Fibroblast of skin of scalp (primary cell): ENCODE measurements at places on chromosomes 2 and 18.

DNA sequence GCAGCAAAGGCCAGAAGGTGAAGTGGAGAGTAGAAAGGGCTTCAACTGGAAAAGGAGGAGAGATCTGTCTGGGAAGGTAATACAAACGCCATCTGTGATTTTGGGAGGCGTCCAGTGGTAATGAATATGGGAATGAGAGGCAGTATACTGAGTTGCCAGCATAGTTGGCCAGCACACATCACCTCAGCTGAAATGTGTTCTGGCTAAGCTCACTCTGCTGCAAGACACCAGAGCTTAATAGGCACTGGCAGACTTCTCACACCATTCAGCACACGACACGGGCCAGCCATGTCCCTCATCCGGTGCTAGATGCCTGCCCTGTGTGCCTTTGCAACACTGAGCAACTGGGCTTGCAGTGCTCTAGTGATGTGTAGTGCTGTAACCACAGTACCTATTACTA, 277.1 kb downstream of the PIEZO2 start:
- no peak for DNase-seq

GRCh38 chr18:51196811-51197660, 445 bp downstream of the MEX3C start:
- peak; percentile 65 for DNase-seq

DNA sequence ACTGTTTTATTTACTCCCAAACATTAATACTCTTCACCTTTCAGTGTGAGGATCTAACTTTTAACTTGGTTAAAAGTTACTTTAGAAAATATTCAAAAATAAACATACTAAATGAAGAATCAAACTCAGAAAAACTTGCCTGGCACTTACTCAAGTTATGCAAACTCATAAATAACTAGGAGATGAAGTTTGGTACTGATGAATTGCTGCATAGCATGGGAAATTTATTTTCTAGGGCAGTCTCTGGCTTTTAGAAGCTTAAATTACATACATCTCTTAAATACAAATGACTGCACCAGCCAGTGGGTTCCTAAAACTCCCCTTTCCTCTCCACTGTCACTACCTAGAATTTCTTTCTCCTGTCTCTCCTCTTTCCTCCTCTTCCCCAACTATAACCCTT, 46.7 kb upstream of the CREB1 start:
- DNase-seq = no peak

DNA sequence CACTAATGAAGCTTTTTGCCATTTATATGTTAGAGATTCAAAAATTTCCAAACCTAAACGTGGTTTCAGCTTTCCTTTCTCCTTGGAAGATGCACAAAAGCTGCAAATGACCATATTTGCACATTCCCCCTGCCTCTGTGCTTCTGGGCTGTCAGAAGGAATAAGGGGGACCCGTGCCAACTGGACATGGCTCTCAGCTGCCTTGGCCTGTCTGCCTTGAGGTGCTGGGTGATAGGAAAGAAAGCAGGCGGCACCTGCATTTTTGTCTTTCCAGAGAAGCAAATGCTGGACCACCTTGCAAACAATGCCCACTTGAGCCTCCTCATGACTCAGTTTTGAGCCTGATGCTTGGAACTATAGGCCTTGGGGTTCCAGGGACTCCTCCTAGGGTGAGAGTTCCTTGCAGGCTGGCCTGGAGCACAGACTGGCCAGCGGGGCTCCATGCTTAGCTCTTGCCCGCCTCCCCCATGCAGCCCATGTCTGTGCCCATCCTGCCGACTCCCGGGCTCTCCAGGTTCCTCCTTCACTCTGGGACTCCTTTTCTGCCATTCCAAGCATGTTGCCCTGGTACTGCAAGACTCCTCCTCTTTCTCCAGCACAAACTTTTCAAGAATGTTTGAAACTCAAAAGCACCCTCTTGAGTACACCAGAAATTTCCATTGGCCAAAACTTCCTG, 109.0 kb upstream of the EPAS1 start:
- DNase-seq = no peak

GRCh38 chr2:120508567-120509041, 162.7 kb downstream of the INHBB start:
- no peak for DNase-seq

GRCh38 chr2:229296536-229296935, 25.4 kb upstream of the PID1 start:
- no peak for DNase-seq

GRCh38 chr2:2667690-2668089, 336.6 kb upstream of the MYT1L start:
- DNase-seq = no peak

DNA sequence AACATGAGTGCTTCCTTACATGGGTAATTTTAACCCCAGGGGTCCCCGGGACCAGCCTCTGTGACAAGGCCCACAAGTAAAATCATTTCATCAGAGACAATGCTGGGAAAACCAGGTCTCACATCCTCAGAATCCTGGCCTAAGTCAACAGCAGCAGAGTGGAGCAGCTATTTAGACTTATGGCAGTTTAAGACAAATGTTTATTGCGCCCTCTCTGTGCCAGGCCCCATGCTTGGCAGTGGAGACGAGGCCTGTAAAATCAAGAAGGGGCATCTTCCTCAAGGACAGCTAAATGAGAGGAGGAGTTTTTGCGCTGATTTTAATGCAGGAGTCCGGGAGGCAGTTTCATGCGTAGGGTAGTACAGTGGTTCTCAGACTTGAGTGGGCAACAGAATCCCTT, 56.0 kb upstream of the ACAA2 start:
- no peak for DNase-seq

DNA sequence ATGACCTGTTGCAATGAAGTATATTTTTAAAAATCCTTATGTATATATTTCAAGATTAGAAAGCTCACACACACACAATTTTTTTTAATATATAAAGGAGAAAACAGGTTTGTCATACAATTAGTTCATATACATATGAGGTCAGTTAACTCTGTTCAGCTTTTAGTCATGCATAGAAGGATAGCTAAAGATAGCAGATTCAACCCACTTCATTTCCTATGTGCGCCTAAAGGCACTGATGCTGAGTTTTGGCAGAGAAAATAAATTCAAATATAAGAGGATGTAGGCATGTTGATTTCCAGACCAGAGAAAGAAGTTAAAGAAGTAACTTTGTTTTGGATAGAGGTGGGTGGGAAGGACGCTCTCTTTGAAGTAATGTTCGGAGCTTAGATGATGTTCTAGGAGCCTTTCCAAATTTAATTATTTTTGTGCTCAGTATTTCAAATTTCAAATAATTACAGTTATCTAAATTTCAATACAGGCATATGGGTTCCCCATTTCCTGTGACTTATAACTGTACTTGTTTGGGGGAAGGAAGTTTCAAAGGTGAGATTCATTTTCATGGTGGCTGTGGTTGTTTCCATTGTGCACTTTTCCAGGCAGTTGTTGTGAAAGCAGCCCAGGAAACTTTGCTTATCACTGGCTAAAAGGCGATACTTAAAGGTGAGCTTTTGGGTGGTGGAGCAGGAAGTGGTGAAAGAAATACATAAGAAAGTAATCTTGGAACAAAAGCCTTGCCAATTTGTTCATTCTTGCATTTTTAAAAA, 523.4 kb upstream of the FANCL start:
- no peak for DNase-seq

GRCh38 chr2:142849820-142850219, 27.6 kb upstream of the KYNU start:
- no peak for DNase-seq

DNA sequence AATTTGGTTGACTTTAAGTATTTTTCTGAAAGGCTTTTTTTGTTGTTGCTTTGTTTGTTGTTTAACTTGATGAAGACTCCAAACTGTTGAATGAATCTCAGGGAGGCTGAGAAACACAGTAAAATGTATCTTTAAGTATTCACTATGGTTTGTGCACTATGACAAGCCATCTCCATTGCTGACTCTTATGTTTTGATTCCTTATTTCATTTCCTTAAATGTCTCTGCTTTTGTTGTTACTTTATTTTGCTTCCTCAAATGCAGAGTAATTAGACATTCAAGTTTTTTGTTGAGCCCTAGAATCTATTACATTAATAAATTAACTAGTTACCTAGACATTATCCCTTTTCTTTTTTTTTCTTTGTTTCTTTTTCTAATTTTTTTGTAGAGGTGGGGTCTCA, 46.3 kb upstream of the SLC39A10 start:
- DNase-seq = no peak

DNA sequence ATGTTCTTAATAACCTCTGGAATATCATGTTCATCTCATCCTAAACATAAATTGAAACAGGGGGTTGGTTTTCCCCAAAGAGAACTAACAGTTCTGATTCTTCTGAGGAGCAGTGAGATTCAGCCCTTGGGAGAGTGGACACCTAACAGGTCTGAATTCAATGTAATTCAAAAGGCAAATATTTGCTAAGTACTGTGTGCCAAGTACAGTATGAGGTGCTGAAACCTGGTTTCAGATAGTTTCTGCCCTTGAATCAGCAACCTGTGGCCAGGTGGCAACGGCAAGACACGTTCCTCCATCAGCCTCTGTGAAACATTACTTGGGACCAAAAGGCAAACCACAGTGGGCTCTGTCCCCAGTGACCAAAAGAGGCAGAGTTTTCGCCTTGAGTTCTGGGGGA, 1.3 kb downstream of the LRRC30 start:
- no peak for DNase-seq

DNA sequence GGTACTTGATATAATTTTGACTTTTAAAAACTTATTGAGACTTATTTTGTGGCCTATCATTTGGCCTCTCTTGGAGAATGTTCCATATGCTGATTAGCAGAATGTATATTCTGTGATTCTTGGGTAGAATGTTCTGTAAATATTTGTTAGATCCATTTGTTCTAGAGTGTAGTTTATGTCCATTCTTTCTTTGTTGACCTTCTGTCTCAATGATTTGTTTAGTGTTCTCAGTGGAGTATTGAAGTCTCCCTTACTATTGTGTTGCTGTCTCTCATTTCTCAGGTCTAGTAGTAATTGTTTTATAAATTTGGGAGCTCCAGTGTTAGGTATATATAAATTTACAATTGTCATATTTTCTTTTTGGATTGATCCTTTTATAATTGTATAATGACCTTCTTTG, 349.6 kb upstream of the CWC22 start:
- DNase-seq = no peak

DNA sequence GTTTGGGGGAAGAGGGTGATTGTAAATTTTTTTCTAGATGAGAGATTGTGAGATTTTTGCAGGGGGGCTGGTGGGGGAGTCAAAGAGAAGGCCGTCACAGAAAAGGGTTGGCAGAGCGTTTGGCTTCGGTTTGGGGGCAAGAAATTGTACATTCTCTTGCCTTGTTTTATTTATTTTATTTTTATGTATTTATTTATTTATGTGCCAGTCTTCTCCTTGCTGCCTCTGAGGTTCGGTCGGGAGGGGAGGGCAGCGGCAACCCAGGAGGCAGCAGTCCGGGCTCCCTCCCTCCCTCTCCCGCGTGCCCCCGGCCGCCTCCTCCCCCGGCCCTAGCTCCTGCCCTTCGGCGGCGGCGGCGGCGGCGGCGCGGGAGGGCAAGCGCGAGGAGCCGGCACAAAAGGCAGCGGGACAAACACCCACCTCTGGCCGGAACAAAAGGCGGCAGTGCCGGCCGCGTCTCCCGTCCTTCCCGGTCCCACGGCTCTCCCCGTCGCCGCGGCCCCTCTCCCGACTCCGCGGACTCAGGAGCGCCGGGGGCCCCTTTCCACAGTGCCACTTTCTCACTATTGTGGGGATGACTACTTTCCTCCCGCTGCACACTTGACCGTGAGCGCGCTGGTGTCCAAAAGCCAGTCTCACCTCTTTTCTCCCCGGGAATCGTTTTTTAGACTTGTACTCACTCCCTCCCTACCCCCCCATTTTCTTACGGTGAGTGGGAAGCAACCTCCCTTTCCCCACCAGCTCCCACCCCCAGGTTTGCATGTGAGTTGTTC, 1.2 kb downstream of the BCL11A start:
- DNase-seq = no peak

- DNase-seq = no peak
Observed at GRCh38 chr2:137721733-137722132, 242.5 kb upstream of the HNMT start.

GRCh38 chr2:152743002-152743401, 24.6 kb downstream of the ARL6IP6 start:
- no peak for DNase-seq

DNA sequence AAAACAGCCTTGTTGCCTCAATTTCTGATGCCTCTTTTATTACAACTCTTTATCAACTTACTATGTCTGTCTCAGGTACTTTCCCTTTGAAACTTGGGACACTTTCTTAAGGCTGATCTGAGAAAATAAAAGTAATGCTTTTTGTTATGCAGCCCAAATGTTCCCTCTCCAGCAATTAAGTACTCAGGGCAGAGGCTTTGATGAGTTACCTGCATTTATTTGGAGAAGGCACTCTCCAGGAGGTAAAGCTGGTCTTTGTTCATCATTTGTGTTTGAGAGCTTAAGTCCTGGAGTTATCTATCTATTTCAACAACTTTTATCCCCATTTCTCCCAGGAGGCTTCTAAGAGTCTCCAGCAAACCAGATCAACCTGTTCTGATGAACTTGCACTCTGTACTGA, 259.2 kb downstream of the ASXL3 start:
- no peak for DNase-seq

DNA sequence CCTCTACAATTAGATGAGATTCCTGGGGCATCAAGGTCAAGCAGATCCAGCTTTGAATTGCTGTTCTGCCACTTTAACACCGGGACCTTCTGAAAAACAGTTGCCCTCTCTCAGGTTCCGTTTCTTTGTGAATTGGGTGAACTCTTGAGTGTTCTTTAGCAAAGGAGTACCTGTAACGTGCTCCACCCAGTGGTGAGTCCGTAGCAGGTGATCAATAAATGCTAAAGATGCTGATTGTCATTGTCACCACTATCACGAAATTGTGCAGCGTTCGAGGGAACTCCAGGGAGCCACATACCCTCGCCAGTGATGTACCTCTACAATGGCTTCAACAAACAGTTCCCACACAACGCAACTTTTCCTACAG, 81.9 kb downstream of the TCF7L1 start:
- DNase-seq = no peak

DNA sequence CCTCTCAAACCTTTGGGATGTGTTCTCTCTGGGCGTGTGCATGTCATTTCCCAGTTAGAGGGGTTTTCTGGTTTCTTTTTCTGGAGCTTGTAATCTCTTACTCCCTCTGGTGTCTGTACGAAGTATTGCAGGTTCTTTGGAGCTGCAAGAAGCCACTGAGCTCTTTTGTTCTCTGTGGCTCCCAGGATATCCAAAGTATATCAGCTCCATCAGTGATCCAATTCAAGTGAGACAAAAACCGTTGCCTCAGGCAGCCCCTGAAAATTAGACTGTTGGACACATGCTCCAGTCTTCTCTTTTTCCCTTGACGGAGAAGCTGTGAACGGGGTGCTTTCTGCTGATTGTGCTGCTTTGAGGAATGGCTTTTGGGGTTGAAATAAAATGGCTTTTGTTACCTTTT, 59.0 kb upstream of the LDLRAD4 start:
- DNase-seq = peak; percentile 74

DNA sequence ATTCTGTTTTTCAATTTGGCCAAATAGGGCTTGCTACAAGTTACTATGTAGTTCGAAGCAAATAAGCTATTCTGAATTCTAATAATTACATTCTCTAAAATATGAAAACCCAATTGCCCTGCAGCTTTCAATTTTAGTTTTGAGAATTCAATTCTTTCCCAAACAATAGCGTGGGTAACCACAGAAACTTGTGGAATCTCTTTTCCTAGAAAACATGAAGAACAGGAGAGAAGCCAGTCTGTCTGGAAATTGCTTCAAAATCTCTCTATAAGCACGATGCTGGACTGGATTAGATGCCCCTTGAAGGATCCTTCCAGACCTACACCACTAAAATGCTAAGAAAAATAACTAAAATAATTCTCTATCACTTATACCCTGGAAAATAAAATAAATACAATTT, 115.0 kb downstream of the THADA start:
- peak; percentile 60 for DNase-seq
